ENCODE measurements at places on chromosomes 3 and 15.

- no peak for DNase-seq
Observed at GRCh38 chr3:29427266-29428103, 146.6 kb downstream of the RBMS3 start.

GRCh38 chr3:46619845-46620778 is 7.8 kb downstream of the FAM240A start:
- no peak for DNase-seq

- no peak for DNase-seq
Observed at GRCh38 chr15:77727635-77728304, 95.1 kb upstream of the LINGO1 start.

DNA sequence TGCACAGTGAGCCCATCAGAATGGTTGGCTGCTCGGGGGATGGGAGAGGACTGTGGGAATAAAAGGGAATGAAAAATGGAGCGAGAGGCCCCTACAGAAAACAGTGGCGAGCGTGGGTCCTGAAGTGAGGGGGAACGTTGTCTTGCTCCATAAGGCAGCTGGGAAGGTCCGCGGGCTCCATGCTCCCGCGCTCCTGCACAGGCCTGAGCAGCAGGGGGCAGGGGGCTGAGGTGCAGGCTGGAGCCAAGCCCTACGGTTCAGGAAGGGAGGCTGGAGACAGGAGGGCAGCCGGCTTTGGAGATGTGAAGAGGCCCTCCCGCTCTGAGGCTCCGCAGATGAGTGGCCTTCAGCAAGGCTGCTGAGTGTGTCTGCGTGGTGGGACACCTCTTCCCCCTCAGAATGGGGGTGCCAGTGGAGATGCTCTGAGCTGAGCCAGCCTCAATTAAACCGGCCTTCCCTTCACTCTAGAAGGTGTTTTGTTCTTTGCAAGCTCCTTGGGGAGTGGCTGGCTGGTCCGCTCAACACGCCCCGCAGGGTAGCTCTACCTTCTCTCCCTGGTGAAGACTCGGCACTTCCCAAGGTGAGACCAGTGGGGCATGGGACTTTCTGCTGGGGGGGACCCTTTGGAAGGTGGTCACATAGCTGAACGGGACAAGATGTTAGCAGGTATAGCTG is 208.0 kb downstream of the XXYLT1 start:
- no peak for DNase-seq

- DNase-seq: no peak
Observed at GRCh38 chr3:31166249-31166885, 271.9 kb upstream of the GADL1 start.

GRCh38 chr3:151751161-151751560 is 17.4 kb downstream of the AADACL2 start:
- DNase-seq: no peak

DNA sequence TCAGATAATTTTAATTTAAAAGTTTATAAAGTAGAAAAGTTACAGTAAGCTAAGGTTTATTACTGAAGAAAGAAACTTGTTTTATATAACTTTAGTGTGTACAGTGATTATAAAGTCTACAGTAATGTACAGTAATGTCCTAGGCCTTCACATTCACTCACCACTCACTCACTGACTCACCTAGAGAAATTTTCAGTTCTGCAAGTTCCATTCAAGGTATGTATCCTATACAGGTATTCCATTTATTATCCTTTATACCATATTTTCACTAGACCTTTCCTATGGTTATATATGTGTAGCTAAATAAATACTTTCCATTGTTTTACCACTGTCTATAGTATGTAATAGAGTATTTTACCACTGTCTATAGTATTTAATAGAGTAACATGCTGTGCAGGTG is 33.2 kb upstream of the MME start:
- no peak for DNase-seq

GRCh38 chr3:73214846-73215245 is 153.4 kb downstream of the EBLN2 start:
- DNase-seq: no peak

GRCh38 chr3:50655009-50655830 is 19.5 kb upstream of the DOCK3 start:
- no peak for DNase-seq

- DNase-seq: no peak
Observed at GRCh38 chr15:56654624-56655023, 78.7 kb downstream of the ZNF280D start.

GRCh38 chr3:72932416-72932815 is 44.6 kb downstream of the GXYLT2 start:
- no peak for DNase-seq

DNA sequence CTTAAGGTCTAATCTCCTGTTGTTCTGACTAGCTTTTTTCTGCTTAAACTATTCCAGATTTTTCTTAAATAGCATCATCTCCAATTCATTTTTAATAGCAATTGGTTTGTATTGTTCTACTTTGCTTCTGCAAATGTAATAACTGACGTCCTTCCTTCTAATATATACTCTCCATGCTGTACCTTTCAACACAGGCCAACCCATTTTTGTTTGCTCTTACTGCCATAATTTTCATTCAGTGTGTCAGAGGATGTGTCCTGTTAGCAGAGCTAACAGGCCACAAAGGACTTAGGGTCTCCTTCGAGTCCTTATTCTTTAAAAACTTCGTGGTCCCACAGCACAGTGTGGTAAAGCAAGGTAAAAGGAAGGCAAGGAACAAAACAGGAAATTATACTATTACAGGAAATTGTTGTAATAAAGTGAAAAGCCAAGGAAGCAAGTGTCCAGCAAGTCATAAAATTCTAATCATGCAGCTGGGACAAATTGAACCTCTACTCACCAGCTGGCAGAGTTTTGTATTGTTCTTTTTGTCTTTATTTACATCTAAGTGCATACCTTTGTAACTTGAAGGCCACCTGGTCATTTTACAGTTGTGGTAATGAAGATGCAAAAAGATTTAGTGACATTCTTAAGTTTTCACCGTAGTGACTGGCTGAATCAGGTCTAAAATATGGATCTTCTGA is 64.9 kb upstream of the ZBTB20 start:
- DNase-seq: no peak

DNA sequence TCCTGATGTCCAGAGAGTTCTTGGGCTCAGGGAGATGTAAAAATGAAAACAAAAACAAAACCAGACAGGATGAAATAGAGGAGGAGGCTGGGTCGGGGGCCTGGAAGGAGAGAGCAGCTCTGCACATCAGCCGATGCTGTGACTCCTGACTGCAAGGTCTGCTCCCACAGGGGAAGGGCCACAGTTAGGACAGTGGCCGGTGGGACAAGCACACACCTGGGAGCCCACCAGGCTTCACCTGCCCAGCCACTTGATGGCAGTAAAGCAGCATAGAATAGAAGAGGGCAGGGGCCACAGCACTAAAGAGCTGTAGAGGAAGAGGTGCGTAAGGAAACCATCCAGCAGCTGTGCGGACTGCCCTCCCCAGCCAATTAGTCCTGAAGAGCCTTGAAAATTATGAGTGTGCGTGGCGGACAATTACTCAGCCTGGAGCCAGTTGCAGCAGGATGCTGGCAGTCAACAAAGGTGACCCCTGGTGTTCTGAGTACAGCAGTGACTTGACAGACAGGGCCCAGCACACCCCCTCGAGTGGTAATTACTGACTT is 29.8 kb downstream of the ALS2CL start:
- DNase-seq: no peak

GRCh38 chr15:88992912-88993376 is 79.8 kb upstream of the MFGE8 start:
- DNase-seq: no peak

GRCh38 chr3:76509179-76509830 is 530.6 kb upstream of the ROBO2 start:
- DNase-seq: no peak

GRCh38 chr3:25663347-25663868 is 1.3 kb downstream of the TOP2B start:
- no peak for DNase-seq

DNA sequence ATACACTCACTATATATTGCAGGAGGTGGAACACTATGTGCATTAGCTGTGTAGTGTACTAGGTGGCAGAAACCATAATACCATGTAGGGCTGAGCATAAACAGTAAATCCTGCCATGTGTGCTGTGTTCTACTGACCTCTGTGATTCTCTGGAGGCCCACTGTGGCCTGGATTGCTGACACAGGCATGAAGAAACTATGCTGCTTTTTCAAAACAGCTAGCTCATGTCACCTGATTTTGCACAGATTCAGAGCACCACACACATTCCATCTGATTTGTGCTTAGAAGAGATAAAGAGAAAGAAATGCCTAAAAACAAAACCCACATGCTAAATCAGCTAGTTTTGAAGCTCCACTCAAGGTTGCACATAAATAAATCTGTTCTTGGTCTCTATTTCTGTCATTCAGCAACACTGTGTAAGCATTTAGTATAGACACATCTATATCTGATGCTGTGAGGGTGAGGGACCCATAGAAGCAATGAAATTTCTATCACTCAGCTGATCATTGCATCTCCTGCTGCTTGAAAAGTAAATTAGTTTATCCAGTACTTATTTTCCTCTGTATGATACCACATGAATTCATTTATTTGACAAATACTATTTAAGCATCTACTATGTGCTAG is 1007.7 kb upstream of the SEMA6D start:
- no peak for DNase-seq

- DNase-seq: no peak
Observed at GRCh38 chr15:88986949-88987590, 73.9 kb upstream of the MFGE8 start.

GRCh38 chr15:28191832-28192231 is 92.7 kb upstream of the OCA2 start:
- DNase-seq: peak; percentile 67

GRCh38 chr3:187315872-187316271 is 24.3 kb upstream of the MASP1 start:
- DNase-seq: no peak

DNA sequence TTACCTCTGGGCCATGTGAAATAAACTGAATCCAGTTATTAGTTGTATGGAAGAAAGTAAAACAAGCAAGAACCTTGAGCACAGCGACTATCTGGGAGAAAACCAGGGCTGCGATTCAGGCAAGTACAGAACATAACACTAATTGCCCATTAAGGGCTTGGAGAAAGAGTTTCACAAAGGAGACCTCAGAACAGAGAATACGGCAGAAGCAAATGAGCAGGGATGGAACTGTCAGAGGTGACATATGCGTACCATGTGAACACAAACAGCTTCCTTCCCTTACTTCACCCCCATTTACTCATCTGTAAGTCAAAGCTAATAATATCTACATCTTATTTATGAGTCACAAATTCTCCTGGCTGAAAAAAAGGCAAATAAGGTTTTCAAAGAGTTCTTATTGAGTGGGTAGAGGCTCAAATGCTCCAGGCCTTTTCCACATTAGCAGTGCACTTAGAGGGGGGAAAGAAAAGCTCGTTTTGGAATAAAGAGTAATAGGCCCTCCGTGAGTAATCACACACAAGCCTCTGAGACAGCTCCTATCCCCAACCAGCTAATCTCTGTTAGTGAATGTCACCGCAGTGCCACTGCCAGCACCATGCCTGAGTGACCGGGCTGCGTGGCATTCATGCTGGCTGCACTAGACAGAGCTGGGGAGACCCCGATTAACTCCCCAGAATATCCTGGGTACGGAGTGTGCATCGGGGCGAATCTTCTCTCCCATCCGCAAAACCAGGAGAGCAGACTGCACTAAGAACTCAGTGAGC is 2.6 kb downstream of the PCSK6 start:
- no peak for DNase-seq

DNA sequence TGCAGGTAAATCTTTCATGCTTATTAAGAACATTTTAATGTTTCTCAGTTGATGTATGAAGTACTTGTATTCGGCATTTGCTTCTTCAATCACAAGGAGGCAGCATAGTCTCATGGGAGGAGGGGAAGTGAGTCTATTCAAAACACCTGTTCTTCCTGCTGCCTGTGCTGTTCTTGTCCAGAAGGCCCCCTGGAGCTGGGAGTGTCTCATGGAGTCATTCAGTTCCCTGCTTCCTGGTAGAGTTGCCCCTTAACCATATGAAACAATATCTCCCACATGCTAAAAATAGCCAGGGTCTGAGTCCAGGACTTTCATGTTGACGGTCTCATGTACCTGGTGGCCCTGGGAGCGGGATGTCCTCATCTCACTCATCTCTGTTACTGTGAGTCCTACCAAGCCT is 15.5 kb upstream of the PPP1R2 start:
- DNase-seq: no peak

GRCh38 chr3:165815682-165816081 is 21.5 kb downstream of the BCHE start:
- no peak for DNase-seq

DNA sequence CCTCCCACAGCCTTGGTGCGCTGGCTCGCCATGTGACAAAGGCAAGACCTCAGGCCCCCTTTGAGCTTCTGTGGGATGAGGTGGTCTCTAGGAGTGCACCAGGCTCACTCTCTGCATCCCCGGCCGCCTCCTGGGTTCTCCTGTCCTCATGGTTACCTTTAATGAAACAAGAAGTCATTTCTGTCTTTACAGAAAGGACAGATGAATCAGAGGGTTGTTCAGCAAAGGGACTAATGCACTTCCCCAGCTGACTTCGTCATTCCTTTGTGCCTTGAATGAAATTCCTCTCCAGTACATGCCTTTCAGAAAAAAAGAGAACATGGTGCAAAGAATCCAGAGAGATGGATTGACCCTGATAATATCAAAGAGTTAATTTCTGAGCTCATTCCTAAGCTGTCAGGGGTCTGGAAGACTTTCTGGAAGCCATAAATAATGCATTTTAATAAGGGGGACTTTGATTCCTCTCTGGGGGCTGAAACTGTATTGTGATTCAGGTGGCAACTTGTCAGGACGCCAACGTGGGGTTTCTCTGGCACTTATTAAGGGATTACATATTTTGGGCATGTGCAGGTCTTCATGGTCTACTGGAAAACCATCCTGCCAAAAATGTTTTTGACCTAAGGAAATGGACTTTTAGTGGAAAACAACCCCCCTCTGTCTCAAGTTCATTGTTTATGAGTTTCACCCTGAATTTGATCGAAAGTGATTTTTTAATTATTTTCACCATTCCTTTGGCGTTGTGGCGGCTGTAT is 122.7 kb downstream of the FBLN2 start:
- DNase-seq: no peak

- no peak for DNase-seq
Observed at GRCh38 chr15:69610858-69611257, 158.2 kb downstream of the RPLP1 start.

- DNase-seq: no peak
Observed at GRCh38 chr3:9810846-9811245, 784 bp downstream of the TTLL3 start.

DNA sequence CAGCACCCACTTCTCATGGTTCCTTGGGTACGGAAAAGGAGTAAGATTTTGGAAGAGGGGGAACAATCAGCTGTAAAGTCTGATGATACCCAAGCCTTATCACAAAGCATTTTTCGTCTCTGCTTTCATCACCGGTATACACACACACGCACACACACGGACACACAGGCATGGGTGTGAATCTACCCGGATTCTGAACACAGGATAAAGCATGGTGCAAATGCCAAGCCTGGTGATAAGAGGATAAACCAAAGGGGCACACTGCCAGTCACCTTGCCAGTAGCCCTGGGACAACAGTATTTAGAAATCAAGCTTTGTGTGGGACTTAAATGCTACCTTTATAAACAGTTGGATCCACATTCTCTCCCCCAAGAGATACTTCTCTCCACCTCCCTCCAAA is 22.2 kb downstream of the FAM174B start:
- no peak for DNase-seq

Data from head of caudate nucleus (tissue), 42 donors.